ENCODE measurements at places on chromosomes 2 and 18. TPM values are rescaled to one million over a fixed set of nuclear protein-coding genes. Genes with fewer than 3 reads are reported as not detected.

- DNase-seq: no peak
Observed at GRCh38 chr2:24238158-24238557, 63.3 kb downstream of the FAM228A start.

DNA sequence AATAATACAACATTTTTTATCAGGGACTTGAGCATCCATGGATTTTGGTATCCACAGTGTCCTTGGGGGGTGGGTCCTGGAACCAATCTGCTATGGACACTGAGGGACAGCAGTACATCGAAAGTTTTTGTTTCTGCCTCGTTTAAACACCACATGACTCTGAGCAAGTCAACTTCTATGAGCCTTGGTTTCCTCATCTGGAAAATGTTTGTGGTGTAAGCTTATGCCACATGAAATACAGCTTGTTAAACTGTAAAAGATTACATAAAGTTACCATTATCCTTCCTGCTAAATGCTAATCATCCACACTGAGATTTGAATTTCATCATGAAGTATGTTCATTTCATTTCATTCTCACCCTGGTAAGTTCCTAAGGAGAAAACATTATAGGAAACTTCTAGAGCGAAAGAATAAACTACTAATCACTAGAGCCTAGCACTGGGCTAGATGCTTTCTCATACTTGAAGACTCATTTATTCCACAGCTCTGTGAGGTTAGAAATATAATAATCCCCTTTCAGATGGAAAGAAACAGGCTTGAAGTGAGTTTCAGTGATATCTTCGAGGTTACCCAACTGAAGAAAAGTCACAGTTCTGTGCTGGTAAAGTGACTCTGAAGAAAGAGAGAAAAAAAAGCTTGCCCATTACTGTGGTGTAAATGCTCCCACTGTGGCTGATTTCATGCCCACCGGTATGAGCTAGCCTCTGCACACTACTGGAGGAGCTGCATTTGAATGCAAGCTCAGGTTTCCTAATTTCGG, 29.2 kb downstream of the MCFD2 start:
- DNase-seq: no peak

DNA sequence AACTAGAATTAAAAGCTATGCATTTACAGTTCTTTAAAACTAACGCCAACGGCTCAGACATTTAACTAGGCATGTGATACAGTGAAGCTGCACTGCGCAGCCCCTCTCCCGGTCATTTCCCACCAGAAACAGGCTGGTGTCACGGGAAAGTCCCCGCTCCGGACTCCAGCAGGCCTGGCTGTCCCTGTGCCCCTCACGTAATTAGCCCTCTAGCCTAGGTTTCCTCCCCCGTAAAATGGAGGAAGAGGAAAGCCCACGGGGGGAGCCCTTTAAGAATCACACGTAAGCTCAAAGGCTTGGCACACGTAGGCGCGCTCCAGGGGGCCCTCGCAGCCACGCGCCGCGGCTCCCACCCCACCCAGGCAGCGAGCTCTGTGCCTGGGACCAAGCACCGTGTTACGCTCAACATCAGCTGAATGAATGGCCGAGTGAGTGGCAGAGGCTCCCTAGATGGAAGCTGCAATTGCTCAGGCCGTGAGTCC, 48.0 kb downstream of the KCNIP3 start:
- no peak for DNase-seq

DNA sequence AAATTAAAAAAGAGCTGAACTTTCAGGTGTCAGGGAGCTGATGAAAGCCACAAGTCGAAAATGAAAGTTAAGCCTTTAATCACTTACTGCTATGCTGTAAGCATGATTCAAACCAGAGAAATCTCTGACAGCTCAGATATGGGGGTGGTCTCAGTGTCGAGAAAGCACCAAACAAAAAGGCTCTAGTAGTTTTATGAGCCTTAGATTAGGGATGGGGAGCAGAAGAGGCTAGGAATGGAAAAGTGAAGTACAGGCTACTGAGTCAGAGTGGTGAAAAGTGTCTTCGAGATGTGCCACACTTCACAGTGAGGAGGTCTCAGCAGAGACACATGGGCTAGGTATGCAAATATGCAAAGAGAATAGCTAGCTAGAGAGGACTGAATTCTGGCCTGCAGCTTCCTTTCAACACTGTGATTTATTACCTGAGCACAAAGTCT, 482.2 kb downstream of the SPAG16 start:
- DNase-seq: no peak

GRCh38 chr2:208062113-208062512, 36.8 kb upstream of the PLEKHM3 start:
- no peak for DNase-seq

DNA sequence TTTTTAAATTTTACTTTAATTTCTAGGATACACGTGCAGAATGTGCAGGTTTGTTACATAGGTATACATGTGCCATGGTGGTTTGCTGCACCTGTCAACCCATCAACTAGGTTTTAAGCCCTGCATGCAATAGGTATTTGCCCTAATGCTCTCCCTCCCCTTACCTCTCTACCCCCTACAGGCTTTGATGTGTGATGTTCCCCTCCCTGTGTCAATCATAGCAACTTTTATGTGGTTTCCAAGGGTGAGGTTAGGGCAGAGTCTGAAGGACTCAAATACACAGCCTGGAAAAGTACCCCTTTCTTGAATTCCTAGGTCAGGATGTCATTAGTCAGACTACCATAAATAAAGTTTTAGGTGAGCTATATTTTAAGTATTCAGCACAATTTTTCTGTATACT, 31.1 kb upstream of the MYT1L start:
- DNase-seq: no peak

GRCh38 chr2:158745866-158746382, 49.2 kb upstream of the DAPL1 start:
- no peak for DNase-seq

DNA sequence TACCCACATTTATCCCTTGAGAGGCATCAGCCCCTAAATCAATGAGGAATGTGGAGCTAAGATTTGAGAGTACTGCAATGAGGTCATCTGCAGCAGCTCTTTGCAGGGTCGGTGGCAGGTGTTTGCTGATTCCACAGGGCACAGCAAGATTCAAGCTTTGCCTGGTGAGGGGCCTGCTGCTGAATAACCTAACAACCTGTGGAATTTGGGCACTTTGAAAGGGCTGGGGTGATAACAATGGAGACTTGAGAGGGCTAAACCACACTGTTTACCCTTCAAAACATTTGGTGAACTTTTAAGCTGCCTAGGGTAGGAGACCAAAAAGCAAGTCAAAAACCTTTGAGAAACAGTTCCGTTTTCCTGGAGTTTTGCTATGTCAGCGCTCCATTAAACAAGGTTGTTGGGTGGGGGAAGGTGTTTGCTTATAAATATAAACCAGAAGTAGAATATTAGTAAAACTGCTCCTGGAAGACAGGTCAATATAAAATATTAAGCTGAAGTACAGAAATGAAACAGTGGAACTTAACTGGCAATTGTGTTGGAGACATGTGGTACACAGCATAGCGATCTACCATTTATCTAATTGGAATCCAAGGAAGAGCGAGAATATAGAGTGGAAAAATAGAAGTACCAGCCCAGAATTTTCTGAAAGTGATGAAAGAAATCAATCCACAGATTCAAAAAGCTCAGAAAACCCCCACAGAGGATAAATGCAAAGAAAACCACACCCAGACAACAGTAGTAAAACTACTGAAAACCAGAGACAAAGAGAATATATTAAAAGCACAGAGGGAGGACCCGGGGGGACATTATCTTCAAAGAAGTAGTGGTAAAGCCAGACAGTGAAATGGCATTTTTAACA, 15.7 kb downstream of the COPS8 start:
- no peak for DNase-seq

- no peak for DNase-seq
Observed at GRCh38 chr18:8175501-8176061, 433.7 kb upstream of the RAB12 start.

DNA sequence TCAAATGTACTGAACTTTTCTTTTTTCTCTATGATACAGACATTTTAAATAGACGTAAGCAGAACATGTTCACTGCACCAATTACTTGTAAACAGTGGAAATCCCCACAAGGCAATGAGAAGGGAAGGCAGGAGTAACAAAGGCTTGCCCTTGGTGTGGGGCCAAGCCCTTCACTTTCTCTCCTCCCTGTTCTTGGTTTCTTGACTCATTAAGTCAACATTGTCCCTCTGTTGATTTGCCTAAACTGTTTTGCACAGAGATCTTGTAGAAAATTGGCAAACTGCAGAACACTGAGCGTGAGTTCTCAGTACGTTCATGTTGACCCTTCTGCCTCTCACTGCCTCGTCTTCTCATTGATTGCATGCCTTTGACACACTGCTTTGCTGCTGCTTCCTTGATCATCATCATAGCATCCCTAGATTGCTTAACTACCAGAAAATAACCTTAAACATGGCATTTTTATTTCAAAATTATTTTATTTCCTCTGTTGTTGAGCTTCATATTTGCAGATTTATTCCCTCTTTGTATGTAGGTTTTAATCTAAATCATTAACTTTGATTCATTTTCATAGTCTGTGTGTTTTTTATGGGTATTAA, 257.7 kb downstream of the PTGR3 start:
- no peak for DNase-seq

DNA sequence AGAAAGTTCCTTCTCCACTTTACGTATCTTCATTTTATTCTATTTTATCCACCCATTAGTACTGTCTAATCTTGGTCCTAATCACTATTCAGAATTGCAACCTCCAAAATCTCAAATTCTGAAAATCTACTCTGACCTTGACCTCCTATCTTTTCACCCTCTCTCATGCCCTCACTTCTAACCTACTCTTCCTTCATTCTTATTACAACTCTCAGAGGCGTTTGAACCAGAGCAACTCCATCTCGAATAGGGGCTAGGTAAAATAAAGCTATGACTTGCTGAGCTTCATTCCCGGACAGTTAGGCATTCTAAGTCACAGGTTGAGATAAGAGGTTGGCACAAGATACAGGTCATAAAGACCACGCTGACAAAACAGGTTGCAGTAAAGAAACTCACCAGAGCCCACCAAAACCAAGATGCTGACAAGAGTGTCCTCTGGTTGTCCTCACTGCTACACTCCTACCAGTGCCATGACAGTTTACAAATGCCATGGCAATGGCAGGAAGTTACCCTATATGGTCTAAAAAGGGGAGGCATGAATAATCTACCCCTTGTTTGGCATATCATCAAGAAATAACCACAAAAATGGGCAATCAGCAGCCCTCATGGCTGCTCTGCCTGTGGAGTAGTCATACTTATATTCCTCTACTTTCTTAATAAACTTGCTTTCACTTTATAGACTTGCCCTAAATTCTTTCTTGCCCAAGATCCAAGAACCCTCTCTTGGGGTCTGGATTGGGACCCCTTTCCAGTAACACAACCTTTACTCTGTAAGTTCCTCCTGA, 11.4 kb downstream of the CCDC88A start:
- no peak for DNase-seq

GRCh38 chr18:22567794-22568193, 150.1 kb upstream of the CTAGE1 start:
- DNase-seq: no peak

- DNase-seq: no peak
Observed at GRCh38 chr2:1162768-1163584, 212.3 kb downstream of the SNTG2 start.

DNA sequence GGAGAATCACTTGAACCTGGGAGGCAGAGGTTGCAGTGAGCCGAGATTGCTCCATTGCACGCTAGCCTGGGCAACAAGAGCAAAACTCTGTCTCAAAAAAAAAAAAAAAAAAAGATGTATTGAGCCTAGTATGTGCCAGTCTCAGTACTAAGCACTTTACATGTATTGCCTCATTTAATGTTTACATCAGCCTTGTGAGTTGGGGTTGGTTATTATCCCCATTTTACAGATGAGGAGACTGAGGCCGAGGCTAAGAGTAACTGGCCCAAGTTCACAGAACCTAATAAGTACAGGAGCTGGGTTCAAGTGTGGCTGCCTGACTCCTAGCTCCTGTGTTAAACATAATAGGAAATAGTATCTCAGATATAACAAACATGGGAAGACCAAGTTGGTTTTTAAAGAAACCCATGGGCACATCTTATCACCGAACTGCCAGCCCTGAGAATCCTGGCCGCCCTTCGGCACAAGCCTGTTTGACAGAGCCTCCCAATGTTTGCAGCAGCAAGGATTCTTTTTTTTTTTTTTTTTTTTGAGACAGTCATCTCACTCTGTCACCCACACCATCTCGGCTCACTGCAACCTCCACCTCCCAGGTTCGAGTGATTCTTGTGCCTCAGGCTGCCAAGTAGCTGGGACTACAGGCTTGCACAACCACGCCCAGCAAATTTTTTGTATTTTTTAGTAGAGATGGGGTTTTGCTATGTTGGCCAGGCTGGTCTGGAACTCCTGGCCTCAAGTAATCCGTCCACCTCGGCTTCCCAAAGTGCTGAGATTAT, 24.2 kb upstream of the GMPPA start:
- DNase-seq: no peak

DNA sequence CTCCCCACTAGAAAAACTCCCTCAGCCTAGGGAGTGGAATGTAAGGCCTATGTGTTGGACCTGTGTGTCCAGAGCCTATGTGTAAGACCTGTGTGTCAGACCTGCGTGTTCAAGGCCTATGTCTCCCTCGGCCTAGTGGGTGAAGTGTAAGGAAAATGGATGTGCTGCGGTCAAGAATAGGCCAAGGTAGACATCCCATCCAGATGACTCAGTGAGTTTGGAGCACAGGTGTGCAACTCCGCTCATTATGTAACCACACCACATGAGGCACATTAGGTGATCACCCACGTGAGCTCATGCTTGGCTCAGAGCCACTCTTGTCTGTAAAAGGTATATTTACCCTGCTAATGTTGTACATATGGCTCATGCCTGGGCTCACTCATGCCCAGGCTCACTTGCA, 565.3 kb upstream of the CRIM1 start:
- no peak for DNase-seq

GRCh38 chr2:216385478-216385877, 13.2 kb upstream of the MARCHF4 start:
- no peak for DNase-seq

- DNase-seq: no peak
Observed at GRCh38 chr2:3316456-3317276, 61.0 kb downstream of the EIPR1 start.

DNA sequence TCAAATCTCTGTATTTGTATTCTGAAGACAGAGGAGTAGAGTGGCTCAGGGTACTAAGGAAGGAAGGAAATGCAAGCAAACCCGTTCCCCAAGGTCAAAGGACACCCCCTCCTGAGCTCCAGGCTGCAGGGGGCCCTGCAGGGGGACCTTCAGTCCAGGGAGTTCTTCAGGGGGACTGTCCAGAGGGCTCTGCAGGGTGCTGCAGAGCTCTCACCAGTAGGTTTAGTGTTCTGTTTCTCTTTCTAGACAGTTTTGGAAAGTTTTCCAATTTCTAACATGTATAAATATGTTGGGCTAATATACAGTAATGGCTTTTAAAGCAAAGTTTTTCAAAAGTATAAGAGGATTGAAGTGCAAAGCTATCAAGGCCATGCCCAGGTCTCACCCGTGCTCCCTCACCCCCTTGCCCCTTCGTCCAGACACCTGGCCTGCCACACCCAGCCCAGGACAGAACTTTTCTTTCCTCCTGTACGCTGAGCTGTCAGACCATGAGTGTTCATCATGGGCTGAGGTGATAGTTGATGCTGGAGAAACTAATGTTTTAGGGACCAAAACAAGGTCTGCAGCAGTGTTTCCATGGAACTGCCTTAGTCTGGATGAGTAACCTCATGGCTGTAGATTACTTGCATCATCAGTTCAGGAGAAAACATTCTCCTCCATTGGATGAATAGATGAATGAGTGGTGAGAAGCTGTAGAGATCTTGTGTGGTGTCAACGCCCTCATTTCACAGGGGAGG, 134.2 kb downstream of the GLI2 start:
- no peak for DNase-seq

SULT1C4 gene
- total RNA-seq: not detected

GREB1 gene
- total RNA-seq: 0.33 TPM

PFN4 gene
- total RNA-seq: not detected

PAX3 gene
- not detected for total RNA-seq

ZSWIM2 gene
- not detected for total RNA-seq
